Stimulated activated CD4-positive, alpha-beta T cell treated with anti-CD3 and anti-CD28 coated beads, TNF-alpha, amount 100 ng/mL, for 1 hour (primary cell): ENCODE measurements at places on chromosomes 5 and 9.

- no peak for DNase-seq
These were observed 138.2 kb upstream of the MINAR2 start for GRCh38 chr5:129609710-129610109.

DNA sequence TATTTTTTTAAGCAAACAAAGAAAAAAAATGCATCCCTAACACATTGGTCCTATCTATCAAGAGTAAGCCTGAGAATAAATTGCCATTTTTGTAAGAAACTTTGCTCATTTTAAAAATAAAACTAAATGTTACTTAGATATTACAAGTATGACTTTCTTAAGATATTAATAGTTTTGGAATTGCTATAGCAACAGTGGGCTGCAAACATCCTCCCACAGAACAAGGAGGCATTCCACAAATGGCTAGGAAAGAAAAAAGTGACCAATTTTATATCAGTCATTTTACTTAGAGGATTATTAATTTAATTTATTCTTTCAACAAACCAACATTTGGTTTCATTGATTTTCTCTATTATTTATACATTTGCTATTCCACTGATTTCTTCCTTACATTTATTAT, 63.7 kb downstream of the LURAP1L start:
- DNase-seq = no peak

DNA sequence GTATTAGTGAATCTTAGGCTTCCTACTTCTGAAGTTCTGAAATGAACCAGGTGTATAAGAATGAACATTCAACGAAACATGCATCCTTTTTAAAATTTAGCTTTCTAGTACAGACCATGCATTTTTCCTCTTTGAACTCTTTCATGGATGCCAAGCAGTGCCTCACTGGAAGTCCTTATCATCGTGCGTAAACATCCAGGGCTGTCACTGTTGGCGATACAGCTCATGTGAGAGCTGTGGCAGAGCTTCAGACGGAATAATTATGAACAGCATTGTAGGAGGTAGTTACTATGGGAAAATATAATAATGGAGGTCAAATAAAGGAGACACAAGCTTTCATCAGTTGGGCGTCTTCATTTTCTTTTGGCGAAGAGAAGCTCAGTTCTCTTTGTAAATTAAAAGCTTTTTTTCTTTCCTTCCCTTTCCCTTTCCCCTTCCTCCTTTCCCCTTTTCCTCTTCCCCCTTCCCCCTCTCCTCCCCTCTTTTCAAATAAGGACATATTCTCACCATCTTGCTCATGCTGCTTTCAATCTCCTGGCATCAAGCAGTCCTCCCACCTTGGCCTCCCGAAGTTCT, 167.3 kb downstream of the KDM4C start:
- DNase-seq = no peak

DNA sequence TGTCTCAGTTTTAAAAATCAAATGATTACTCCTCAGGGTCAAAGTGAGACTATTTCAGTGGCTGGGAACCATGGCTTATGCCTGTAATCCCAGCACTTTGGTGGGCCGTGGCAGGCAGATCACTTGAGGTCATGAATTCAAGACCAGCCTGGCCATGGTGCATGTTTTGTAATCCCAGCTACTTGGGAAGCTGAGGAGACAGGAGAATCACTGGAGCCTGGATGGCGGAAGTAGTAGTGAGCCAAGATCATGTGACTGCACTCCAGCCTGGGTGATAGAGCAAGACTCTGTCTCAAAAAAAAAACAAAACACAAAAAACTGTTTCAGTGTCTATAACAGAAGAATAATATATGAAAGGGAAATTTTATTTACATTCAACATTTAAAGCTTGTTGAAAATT, 182.9 kb downstream of the ARHGEF28 start:
- no peak for DNase-seq

- no peak for DNase-seq
These were observed 72.8 kb downstream of the MAPKAP1 start for GRCh38 chr9:125634040-125634717.

DNA sequence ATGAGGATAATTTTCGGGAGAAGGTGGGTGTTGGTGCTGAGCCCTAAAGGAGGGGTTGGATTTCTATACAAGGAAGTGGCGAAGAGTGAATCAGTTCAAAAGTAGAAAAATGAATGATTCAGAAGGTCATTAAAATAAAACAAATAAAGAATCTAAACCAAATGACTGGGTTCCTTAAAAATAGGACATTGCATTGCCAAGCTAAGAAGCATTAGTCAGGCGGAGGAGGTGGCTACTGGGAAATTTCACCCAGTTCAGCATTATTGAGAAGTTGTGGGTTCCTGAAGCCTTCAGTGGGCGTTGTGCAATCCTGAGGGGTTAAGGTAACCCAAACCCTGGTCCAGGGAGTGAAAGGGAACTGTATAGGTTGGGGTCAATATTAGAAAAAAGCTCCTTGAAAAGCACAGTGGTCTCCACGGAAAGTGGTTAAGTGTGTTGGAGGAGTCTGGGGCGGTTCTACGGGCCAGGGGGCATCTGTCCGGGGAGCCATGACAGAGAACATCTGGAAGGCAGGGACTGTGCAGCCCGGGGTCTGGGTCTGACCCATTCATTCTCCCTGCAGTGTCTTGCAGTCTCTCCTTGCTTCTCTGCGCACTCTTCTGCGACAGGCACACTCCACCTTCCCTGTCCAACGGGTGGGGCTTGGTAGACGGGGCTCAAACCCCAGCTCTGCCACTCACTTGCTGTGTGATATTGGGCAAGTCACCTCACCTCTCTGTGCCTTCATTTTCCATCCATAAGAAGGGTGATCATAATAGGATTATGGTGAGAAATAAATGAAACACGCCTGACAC, 27.6 kb upstream of the DUSP1 start:
- DNase-seq = no peak

DNA sequence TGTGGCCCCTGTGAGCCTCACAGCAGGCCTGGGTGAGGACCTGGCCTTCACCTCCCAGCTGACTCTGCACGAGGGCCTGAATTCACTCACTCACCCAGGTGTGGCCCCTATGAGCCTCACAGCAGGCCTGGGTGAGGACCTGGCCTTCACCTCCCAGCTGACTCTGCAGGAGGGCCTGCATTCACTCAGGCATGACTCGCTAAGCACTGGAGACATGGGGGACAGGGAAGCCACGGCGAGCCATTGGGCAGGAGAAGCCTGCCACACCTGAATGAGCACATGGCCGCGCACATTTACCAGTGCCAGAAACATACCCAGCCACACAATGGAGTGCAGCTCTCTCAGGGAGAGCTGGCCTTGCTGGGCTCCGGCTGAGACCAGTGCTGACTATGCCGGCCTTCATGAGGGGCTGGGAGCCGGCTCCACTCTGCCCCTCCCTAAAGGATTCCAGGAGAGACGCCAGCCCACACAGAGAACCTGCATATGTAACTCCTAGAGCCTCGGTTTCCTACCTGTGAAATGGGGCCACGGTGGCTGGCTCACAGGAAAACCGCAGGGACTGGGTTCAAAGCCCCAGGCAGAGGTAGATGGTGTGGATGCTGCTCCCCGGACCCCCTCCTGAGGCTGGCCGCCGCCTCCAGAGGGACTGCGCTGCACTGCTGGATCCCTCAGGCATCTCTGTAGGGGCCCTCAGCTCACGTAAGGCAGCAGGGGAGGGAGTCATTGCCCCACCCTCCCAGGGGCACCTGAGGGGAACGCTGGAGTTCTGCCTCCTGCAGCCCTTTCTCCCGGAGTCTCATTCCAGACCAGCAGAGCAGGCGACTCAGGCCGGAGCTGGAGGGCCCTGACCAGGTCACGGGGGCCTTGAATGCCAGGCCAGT, 7.2 kb downstream of the ADAMTS2 start:
- DNase-seq = no peak

DNA sequence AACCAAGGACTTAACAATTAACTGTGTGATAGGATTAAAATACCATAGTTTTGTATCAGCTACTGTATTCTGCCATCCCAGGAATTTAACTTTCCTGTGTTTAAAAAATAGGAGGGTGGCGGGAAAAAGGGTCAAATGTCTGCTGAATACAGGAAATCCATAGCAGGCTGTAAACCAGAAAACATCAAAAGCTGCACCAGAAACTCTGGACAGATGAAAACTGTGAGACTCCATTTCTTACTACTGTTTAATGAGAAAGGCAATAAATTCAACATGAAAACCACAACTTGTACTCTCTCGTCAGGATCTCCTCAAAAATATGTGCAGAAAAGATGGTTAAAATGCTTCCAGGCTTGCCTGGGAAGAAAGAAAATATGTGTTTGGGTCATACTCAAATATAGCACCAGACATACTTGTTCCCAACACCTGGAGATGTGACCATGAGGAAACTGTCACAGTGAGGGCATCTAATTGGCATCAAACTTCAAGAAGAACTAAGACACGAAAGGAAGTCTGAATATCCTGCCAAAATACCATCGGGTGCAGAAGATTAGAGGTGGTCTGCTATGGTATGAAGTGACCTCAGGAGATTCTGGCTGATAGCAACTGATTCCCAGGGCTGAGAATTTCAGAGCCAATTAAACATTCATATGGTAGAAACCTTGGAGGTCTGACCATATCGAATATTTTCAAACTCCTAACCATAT, 164.7 kb upstream of the TARS1 start:
- no peak for DNase-seq

- DNase-seq = no peak
These were observed 4.8 kb downstream of the NINJ1 start for GRCh38 chr9:93129286-93129685.

- DNase-seq = no peak
These were observed 116.6 kb upstream of the VCAN start for GRCh38 chr5:83354958-83355357.

DNA sequence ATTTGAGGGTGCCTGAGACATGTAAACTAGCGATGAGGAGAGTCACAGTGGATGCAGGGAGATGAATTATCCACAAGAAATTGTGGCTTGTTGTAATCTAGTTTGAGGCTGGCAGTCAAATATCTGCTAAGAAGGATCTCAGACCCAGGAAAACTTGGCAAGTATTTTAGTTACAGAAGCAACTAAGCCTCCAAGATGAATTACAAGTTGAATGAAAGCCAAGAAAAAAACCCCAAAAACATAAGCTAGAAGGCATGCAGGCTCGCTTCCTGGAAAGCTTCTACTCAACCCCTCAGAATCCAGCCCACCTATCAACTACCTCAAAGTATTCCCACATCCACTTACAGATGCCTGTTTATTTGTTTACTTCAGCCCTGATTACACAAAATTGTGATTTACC, 696.9 kb downstream of the MAT2B start:
- DNase-seq = no peak

- no peak for DNase-seq
These were observed 424 bp downstream of the INSYN2B start for GRCh38 chr5:169979871-169980270.

DNA sequence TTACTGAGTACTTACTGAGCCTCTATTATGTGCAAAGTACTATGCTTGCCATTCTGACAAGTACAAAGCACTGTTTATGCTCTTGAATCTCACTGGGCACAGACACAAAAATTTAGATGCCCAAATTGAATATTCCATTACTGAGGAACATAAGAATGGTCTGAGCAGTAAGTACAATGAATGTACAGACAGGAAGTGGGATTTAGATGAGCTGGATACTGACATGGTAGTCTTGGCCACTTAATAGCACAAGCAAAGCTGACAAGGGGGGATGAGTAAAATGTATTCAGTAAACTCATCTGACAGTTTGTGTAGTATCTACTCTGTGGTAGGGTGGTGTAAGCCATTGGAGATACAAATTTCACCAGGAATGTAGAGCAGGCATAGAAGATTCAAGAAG, 132.4 kb downstream of the EFNA5 start:
- DNase-seq = no peak

GRCh38 chr5:134140530-134141201, 26.2 kb downstream of the TCF7 start:
- no peak for DNase-seq

GRCh38 chr5:59999056-59999455, 105.5 kb upstream of the PDE4D start:
- DNase-seq = no peak

DNA sequence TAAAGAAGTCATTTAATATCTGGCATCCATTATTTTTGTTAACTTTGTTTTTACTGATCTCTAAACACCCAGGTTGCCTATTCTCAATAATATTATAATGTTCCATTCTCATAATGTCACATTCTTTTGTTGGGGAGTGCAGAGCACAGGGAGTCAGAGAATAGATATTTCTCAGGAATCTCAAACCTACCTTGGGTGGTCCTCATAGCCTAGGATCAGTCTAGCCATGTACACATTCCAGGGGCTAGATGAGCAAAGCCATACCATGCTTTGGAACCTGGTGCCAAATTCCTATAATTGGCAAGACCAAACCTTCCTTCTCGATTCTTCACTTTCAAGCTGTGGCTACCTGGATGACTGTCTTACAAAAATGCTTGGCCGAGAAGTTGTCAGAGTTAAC, 1124.7 kb upstream of the WWC1 start:
- DNase-seq = no peak

DNA sequence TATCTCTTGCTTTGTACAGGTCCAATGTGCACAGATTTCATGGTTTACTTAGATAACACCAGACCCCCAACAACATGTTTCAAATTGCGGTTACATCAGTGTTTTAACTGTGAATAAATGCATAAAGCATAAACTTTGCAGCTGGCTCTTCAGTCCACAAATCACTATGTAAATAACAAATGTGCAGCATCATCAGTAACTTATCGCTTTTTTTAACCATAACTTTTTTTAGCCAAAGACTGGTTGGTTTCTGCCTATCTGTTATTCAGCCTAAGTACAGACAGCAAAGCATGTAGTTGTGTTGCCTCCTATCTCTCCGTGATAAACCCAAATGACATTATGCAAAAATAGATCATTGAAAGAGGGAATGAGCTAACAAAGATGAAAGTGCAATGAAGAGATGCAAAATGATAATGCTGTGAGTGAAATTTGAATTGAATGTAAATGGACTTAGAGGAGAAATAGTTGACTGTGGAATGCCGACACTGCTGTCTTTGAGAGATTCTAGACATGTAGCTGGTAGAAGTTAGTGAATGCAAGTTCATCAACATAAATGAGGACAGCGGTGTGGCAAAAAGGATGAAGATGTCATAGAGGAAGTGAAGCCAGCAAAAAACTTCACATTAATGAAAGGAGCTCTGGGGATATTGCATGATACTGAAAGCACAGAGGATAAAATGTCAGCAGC, 108.8 kb downstream of the PDE8B start:
- DNase-seq = no peak

GRCh38 chr5:79630444-79630843, 18.2 kb downstream of the TENT2 start:
- no peak for DNase-seq

DNA sequence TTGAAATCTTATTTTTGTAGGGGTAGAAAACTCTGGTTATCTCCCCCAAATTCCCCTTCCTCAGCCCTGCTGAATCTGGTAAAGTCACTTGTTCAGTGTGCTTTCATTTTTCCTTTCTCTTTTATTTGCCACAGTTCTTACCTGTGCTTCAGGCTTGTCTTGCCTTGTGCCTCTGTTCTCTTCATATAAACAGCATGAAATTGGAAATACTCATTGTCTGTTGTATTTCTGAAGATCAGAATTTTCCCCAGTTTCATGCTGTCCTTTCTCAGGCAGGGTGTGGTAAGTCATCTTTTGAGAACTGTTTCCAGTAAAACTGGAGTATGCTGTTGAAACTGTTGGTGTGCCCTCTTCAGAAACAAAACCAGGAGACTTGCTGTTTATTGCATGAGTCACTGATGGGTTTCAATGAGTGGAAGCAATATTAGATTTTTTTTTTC, 7.0 kb downstream of the PAM start:
- no peak for DNase-seq
